K562 (cell line): ENCODE measurements at places on chromosomes 12 and 14. TPM values are rescaled to one million over a fixed set of nuclear protein-coding genes. Genes with fewer than 3 reads are reported as not detected.

GRCh38 chr12:100913872-100914592, 119.5 kb downstream of the ANO4 start:
- no peak for DNase-seq

DNA sequence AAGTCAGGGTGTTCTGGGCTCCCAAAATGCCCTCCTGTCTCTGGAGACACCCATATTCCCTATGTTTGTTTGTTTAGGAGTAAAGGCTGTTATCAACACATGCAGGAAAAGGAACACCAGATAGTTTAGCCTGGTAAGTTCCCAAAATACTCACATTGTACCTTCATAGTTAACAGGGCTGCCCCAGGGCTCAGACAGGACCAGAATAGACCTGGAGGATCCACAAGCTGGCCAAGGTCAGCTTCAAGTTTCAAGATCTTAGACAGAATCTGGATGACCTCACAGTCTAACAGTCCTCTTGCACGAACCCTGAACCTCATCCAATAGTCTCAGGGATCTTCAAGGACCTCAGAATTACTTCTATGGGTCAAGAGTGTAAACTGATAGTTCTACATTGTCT, 18.1 kb upstream of the HSP90B1 start:
- DNase-seq = no peak

DNA sequence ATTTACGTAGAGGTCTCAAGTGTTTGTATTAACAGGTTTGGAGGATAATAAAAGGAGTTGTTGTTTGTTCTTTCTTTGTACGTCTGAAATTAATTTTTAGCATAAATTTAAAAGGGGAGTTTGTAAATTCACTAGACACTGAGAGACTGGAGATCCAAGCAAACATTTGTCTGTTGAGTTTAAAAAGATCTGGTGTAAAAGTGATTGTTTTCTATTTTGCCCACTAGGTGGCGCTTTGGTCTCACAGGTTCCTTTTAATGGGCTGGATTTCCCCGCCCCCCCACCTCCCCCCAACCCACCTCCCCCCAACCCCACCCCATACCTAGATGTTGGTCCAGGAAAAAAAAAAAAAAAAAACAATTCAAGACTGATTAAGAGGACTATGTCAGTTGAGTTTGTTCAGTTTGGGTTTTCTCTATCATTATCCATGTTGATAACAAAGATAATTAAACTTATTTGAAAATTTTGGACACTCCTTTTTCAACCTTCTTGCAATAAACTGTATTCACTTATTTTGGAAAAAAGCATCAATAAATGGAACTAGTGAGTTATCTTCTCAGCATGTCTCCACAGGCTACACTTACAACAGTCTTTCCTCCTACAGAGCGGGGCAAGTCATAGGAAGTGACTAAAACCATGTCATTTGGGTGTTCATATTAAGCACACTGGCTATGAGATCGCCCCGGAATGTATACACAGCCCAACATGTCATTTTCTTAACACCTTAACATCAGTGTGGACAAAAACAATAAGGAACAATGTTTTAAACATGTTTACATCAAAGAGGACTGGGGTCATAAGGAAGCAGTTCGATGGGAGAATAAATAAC, 841.1 kb downstream of the NRXN3 start:
- peak; percentile 65 for DNase-seq

GRCh38 chr12:130661486-130662255, 54.4 kb downstream of the RIMBP2 start:
- no peak for DNase-seq

- no peak for DNase-seq
Measured at GRCh38 chr12:98228683-98229539, 286.5 kb upstream of the TMPO start.

DNA sequence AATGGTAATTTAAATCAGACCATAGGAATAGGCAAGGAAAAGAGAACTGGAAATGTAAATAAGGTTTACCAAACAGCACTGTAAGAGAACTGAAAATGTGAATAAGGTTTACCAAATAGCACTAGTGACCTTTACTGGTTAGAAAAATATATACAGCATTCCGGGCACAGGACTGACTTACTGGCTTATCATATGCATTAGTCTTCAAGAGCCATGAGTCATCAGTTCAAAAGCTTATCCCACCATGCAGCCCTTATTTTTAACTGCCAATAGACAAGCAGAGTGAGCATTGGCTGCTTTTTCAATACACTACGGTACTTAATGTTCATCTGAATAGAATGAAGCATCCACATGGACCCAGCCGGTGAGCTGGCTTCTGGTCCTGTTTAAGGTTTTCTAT, 13.0 kb upstream of the NELL2 start:
- DNase-seq = peak; percentile 52

DNA sequence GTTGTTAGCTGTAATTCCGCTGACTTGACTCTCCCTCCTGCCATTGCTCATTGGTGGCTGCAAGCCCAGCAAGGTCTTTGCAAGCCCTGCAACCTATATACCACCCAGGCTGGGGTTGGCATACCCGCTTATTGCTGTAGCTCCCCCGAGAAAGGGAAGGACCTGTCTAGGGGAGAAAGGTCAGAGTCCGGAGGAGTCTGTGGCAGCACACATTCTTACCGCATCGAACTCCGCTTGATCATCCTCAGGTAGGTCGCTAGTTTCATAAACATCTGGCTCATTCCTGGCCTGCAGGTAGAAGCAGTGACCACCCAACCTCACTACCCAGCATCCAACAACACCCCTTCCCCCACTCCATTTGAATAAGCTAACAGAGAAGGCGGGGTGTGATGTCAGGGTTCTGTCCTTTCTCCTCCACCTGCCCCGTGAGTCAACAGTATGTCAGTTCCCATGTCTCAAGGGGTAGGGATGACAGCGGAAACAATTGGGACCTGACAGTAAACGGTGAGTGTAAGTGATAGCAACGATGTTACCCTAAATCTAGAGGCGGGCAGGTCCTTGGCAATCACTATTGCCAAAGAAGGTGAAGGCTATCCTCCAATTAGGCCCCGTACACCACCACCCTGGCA, 1.1 kb downstream of the DCTN2 start:
- peak; percentile 74 for DNase-seq

DNA sequence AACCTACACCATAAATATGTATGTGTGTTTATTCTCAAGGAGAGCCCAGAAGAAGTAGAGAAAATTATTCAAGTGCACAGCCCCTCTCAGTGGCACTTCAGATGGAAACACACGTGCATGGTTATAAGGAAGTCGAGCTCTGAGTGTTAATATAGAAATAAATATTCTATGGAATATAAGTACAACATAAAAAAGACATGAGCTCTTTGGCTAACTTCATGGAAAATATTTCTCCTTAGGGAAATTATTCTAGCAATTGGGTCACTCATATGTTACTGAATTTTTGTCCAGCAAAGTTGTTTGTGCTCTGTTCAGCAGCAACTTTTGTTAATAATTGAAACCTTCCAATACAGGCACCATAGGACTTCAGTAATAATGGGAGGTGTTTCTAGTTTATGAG, 939.0 kb downstream of the LRFN5 start:
- DNase-seq = no peak

DNA sequence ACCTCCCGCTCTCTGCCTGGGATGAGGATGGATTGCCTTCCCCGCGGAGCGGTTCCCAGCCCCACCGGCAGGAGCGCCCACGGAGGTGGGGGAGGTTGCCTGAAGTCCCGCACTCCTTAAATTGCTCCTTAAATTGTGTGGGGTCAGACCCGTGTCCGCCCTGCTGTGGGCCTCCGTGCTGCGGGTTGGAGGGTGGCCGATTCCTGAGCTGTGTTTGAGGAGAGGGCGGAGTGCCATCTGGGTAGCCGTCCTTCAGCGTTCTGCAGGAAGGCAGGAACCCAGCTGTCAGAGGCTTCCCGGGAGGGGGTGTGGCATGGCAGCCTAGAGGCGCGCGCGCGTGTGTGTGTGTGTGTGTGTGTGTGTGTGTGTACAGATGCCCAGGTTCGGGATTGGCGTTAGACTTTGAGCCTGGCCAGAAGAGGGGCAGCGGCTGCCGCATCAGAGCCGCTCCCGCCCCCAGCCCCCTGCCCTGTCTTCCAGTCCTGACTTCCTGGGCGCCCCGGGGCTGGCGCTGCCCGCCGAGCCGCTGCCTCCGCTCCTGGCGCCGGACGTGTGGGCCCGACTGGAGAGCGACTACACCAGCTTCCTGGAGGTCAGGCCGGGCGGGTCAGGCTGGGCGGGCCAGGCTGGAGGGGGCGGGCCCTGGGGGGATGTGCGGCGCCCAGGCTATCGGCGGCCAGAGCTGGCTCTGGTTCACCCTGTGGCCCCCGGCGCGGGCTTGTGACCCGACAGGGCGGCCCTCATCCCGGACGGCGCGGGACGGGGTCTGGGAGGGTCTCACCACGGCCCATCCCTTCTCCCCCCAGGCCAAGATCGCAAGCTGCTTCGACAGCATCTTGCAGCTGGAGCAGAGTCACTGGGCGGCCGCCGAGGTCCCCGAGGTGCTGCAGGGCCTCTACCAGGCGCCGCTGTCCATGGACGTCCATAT, 9.2 kb downstream of the EXOC3L4 start:
- no peak for DNase-seq

DNA sequence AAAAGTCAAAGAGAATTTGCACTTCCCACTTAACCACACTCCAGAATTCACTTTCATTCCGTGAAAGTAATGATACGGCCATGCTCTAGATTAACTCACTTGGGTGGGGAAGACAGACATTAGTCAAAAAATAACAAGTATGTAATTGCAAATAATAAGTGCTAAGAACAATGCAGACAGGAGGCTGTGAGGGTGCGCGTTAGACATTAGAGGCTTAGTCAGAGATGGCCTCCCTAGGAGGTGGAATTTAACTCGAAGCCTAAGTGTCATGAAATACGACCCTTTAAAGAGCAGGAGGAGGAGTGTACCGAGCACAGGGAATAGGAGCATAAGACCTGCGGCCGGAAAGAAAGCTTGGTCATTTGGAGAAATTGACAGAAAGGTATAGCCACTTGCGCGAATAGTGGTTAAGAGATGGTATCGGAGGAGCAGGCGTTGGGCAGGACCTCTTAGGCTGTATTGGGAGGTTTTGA, 628 bp downstream of the SNRPF start:
- DNase-seq = peak; percentile 28

DNA sequence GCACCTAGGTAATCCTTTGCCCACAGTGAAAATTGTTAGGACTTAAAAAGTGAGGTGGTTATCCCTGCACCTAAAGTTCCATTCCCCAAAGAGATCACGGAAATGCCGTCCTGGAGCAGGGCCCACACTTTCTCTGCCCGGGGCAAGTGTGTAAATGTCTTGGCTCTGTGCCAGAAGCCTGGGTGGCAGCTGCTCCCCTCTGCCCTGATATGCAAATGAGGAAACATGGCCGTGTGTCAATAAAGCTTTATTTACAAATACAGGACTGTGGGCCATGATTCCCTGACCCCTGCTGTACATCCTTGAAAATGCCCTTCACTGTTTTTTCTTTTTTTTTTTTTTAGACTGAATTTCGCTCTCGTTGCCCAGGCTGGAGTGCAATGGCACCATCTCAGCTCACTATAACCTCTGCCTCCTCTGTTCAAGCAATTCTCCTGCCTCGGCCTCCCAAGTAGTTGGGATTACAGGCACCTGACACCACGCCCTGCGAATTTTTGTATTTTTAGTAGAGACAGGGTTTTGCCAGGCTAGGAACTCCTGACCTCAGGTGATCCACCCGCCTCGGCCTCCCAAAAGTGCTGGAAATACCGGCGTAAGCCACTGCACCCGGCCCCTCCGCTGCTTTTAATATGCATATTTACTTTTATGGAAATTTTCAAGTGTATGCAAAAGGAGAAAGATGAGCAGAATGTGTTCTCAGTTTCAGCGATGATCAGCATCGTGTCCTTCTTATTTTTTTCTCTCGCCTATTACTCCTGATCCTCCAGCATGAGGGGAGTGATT, 75.5 kb downstream of the GALNT9 start:
- DNase-seq = no peak

DNA sequence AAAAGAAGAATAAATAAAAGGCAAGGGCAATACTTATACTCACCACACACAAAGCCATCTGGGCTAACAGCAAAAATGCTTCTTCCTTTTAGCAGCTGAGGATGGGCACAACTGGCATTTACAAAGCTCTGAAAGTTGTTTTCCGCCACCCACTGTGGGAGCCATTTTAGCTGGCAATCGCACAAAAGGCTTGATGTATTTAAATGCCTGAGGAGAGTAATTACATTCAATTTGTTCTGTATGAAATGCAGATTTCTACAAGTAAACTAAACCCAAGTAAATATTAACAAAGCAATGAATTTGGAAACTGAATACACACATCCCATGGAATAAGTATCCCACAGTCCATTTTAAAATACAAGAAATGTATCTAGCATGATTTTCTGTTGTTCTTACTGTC, 37.5 kb downstream of the LRIG3 start:
- no peak for DNase-seq

DNA sequence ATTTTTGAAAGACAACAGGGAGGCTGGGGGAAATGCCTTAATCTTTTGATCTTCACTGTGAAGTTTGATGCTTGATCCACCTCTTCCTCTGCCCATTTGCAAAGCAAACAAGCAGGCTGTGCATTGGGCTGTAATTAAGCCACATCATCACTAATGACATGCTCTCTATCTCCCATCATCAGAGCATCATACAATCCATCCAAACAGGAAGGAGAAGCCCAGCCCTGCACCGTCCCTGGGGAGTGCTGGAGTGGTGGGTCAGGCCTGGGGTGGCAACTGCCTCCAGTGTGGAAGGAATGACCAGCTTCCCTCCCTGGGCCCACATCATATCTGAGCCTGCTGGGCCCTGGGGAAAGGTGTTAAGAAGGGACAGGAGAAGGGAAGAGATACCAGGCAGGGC, 6.9 kb upstream of the KRT74 start:
- no peak for DNase-seq

GRCh38 chr14:69593018-69593677, 18.2 kb upstream of the SUSD6 start:
- DNase-seq = no peak

- DNase-seq = no peak
Measured at GRCh38 chr14:66056268-66056907, 429.8 kb upstream of the CCDC196 start.

DNA sequence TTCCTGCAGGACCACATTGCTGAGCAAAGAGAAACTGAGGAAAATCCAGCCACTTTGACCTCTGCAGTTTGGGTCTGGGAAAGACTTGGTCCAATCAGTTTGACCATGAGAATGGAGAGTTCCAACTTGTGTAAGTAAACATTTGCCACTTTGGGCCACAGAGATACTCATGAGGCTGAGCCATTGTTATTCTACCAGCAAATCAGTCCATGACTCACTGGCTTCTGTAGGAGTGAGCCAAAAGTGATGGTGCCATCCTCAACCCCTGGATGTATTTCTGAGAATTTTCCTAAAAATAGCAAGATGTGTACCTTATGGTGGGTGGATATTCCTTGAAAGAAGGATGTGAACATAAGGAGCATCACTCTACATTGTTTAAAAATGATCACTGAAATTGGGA, 192.9 kb upstream of the OR4E1 start:
- no peak for DNase-seq

GRCh38 chr12:129928643-129929042, 24.8 kb upstream of the TMEM132D start:
- no peak for DNase-seq

- no peak for DNase-seq
Measured at GRCh38 chr14:87133073-87133801, 859.7 kb downstream of the GALC start.

The SYCP3 gene
- not detected in 2 replicates for total RNA-seq

The TGFB3 gene
- total RNA-seq = 1.9 and 2.3 TPM in 2 replicates

The SMIM41 gene
- not detected in 2 replicates for total RNA-seq

The TSHR gene
- not detected in 2 replicates for total RNA-seq

The MAP3K9 gene
- total RNA-seq = 0.58 and 0.60 TPM in 2 replicates

The TAS2R46 gene
- total RNA-seq = 0.47 and 0.74 TPM in 2 replicates

The TULP3 gene
- total RNA-seq = 6.7 and 7.4 TPM in 2 replicates

The BDKRB2 gene
- total RNA-seq = 0.02 TPM in 1 of 2 replicates, not detected in the other

The DHRS1 gene
- total RNA-seq = 17.8 and 21.1 TPM in 2 replicates

The SDSL gene
- total RNA-seq = 8.4 and 9.1 TPM in 2 replicates

The ERP27 gene
- 0.13 TPM in 1 of 2 replicates, not detected in the other for total RNA-seq

The MUCL1 gene
- not detected in 2 replicates for total RNA-seq

The TC2N gene
- 8.4 and 9.5 TPM in 2 replicates for total RNA-seq

The ALDH1L2 gene
- 9.2 and 9.6 TPM in 2 replicates for total RNA-seq

The MAPK1IP1L gene
- total RNA-seq = 75.8 and 76.5 TPM in 2 replicates
